Breast epithelium (tissue), 4 donors: ENCODE measurements at places on chromosomes 4 and X.

GRCh38 chr4:46945062-46945461 lies 36.0 kb upstream of the COX7B2 start:
- DNase-seq = no peak

DNA sequence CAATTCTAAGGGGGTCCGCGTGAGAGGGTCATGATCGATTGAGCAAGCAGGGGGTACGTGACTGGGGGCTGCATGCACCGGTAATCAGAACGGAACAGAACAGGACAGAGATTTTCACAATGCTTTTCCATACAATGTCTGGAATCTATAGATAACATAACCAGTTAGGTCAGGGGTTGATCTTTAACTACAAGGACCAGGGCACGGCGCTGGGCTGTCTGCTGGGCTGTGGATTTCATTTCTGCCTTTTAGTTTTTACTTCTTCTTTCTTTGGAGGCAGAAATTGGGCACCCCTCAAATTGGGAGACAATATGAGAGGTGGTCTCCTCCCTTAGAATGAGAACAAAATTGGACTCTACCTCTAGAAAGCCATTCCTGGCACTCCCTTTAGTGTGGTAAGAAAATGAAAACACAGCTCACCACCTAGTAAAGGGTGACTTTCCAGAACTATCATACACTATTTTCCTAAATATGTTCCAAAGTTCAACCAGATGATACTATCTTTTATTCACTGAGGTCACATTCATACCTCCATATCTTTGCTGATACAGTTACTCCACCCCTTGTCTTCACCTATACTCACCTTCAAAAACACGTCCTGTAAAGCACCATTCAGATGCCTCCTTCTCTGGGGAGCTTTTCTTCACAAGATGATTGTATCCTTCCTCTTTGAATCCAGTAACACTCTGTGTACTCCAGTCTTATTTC lies 1058.3 kb upstream of the SLIT2 start:
- no peak for DNase-seq

DNA sequence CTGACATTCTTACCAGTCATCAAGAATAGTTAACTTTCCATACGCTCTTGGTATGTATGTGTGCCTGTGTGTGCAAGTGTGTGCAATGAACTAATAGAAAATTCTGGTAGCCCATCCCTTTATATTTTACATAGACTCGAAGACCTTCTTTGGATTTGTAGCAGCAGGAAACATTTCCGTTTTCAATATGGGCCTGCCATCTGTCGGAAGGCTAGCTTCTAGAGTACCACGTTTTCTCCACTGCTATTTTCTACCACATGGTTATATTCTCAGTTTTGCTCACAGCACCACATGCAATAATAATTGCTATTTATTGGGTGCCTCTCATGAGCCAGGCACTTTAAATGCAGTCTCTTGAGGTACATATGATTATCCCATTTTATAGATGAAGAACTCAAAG lies 47.9 kb upstream of the PTCHD1 start:
- DNase-seq = no peak

DNA sequence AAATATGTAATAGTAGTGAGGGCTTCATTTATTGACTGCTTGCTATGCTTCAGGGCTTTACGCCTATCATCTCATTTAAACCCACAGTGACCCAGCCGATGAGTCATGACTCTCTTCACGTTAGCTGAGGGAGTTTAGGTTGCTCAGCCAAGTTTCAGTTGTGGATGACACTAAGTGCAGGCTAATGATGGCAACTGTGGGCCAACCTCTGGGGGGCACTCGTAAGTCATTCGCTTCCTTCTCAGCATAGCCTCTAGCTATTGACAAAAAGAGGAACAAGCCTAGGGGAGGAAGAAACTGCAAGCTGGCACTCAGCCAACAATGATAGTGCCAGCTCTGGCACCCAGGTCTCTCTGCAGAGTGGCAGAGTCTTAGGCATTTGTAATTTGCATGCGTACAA lies 325.0 kb downstream of the ARHGAP10 start:
- DNase-seq = no peak

- DNase-seq = no peak
Measured at GRCh38 chr4:107721436-107722100, 1.5 kb upstream of the PAPSS1 start.

DNA sequence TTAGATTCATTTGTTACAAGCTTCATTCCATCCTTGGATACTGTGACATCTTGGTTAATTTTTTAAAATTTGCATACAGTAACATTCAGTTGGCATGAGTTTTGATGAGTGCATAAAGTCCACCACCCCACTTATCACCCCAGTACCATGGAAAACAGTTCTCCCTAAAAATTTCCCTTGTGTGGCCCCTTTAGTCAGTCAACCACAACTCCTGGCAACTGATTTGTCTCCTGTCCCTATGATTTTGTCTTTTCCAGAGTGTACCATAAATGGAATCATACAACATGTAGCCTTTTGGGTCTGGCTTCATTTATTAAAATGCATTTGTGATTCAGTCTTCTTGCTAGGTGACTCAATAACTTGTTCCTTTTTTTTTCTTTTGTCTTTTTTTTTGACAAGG lies 29.9 kb downstream of the RP2 start:
- no peak for DNase-seq

DNA sequence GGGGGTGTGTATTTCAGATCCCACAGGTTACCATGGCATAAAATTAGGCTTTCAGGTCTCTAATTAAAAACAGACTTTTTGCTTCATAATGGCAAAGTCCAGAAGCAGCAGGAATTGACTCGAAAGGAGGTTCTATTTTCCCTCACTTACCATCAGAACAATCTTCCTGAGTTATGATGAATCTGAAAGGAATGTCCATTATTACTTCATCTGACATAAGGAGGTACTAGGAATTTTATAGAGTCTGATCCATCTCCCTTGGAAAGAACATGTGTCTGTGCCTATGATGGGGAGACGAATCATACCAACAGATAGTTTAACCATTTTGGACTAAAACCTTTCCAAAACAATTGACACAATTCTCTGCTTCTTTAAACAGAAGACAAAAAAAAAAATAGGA lies 206.3 kb upstream of the FGF13 start:
- no peak for DNase-seq

GRCh38 chr4:151806511-151806927 lies 45.7 kb upstream of the GATB start:
- no peak for DNase-seq

- DNase-seq = no peak
Measured at GRCh38 chr4:14701896-14702295, 300.4 kb upstream of the CPEB2 start.

- no peak for DNase-seq
Measured at GRCh38 chrX:11419102-11419501, 125.9 kb downstream of the AMELX start.

DNA sequence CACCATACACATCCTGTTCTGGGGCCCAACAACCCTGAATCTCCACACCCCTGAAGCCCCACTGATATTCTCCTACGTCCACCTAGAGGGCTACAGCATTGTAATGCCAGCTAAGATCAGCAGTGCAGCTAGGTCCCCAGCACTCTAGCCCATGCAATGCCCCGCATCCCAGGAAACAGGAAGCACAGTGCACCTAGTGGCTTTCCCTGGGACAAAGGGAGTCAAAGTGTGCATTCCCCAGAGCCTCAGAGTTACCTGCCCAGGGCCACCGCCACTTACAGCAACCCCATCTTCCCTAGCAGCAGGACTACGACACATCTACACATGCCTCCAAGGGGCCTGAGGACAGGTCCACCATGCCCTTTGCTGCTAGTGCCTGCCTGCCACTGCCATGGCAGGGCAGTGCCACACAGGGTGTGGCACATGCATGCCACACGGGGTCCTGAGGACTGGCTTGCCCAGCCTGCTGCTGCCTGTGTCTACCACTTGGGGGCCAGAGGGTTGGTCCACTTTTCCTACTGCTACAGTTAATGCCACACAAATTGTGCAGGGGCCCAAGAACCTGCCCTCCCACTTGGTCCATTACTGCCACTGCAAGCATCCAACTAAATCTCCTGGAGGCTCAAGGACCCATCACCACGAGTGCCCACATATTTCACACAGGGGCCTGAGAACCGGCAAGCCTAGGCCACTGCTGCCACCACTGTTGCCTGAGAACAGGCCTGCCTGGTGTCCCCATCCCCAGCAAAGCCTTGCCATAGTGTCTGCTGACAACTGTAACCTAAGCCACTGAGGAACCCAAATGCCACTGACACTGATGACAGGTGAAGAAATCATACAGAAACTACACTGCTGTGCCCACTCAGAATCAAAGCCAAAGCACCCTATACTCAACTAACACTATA lies 23.7 kb downstream of the TLR6 start:
- no peak for DNase-seq

DNA sequence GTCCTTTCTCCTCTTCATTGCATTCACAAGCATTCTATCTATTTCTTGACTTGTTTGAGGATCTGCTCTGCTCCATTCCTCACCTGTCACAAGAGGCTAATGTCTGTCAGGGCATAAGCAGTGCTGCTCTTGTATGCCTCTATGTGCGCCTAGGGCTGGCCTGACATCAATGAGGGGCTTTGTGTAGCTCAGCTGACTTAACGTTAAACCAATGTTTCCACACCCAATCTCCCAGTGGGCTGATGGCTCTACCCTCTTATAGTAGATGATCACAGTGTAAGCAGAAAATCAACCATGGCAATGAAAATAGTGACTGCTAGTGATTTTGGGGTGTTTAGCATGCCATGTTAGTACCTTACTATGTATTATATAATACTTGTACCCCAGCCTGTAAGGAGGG lies 139.0 kb downstream of the UNC5C start:
- no peak for DNase-seq

- no peak for DNase-seq
Measured at GRCh38 chr4:82645936-82646565, 84.3 kb upstream of the TMEM150C start.

GRCh38 chrX:112651766-112652165 lies 28.0 kb downstream of the LHFPL1 start:
- no peak for DNase-seq

- DNase-seq = no peak
Measured at GRCh38 chr4:165813606-165814005, 59.4 kb upstream of the TLL1 start.

DNA sequence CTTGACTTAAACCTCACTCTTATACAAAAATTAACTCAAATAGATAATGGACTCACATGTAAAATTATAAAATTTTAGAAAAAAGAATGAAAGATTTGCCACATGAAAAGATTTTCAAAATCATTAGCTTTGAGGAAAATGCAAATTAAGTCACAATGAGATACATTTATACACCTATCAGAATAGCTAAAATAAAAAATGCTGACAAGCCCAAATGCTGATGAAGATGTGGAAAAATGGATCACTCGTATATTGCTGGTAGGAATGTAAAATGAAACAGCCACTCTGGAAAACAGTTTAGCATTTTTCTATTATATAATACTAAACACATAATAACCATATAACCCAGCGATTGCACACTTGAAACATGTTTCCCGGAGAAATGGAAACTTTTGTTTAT lies 316.2 kb downstream of the ANKRD50 start:
- no peak for DNase-seq

GRCh38 chr4:102860611-102861324 lies 8.0 kb upstream of the CISD2 start:
- no peak for DNase-seq

GRCh38 chr4:42703813-42704212 lies 46.9 kb upstream of the ATP8A1 start:
- no peak for DNase-seq

DNA sequence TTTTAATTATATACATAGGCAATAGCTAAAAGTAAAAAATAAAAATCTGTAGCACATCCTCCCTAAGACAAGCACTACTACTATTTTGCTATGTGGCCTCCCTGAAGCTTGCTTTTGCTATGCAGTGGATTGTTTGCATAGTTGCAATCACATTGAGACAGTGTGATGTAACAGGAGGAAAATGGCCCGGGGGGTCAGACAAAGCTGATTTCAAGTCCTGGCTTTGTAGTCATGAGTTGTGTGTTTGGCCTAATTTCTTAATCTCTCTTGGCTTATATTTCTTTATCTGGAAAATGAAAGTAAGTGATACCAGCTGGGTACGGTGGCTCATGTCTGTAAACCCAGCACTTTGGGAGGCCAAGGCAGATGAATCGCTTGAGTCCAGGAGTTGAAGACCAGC lies 166.6 kb downstream of the LHFPL1 start:
- DNase-seq = peak; percentile 19
